Activated CD4-positive, alpha-beta T cell treated with anti-CD3 and anti-CD28 coated beads, Interleukin-2, amount 10 ng/mL, durations not matched to agents 7 days and 5 days (primary cell): ENCODE measurements at places on chromosomes 1 and 21. TPM values are rescaled to one million over a fixed set of nuclear protein-coding genes. Genes with fewer than 3 reads are reported as not detected.

RPF1 gene
- total RNA-seq: 45.7 TPM

GRCh38 chr1:60461925-60462595 is 388.5 kb upstream of the C1orf87 start:
- DNase-seq: no peak
- no peaks in the 10 kb centered on the region for H3K27me3 ChIP-seq
- no peak overlapping the region for H3K27ac ChIP-seq
- no peak overlapping the region for H3K4me3 ChIP-seq

TPTE gene
- total RNA-seq: not detected

- no peaks in the 10 kb centered on the region for H3K27me3 ChIP-seq
- no peaks in the 10 kb centered on the region for H3K36me3 ChIP-seq
- H3K4me3 ChIP-seq: no peak overlapping the region
- DNase-seq: no peak
- peaks cover 4% of the 10 kb centered on the region for H3K4me1 ChIP-seq
Measured at GRCh38 chr1:9161963-9162362, 33.1 kb upstream of the GPR157 start.

GRCh38 chr1:181595234-181595633 is 111.9 kb downstream of the CACNA1E start:
- H3K27ac ChIP-seq: no peak overlapping the region
- no peaks in the 10 kb centered on the region for H3K4me1 ChIP-seq
- no peak overlapping the region for H3K4me3 ChIP-seq
- H3K36me3 ChIP-seq: no peaks in the 10 kb centered on the region
- no peak for DNase-seq

DNA sequence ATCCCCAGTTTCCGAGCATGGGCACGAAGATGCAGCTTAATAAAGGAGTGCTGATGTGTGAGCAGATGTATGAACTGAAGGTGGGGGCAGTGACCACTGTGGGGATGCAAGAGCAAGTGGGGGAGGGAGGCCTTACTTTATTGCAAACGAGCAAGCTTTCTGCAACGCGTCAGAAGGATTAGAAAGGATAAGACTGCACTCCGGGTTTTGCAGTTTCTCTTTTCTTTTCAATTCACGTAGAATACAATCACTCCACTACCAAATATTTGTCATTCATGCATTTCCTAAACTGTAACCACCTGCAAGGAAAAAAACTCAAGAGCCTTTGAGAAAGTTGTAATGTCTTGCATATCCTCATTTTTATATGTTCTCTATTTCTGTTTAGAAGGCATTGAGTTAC is 4.3 kb upstream of the OR2C3 start:
- peaks cover 1% of the 10 kb centered on the region for H3K4me1 ChIP-seq
- no peak overlapping the region for H3K4me3 ChIP-seq
- no peaks in the 10 kb centered on the region for H3K36me3 ChIP-seq
- H3K27ac ChIP-seq: no peak overlapping the region

DNA sequence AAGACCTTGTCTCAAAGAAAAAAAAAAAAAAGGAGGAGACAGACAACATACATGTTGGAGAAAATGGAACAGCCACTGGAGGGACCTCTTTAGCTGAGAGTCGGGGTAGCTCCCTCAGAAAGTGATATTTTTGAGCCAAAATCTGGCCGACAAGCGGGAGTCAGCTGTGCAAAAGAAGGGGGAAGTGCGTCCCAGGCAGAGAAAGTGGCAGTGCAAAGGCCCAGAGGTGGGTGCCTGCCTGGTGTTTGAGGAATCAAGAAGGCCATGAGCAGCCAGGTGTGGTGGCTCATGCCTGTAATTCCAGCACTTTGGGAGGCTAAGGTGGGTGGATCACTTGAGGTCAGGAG is 6.1 kb upstream of the CROCC start:
- peak overlapping the region; percentile 87 for H3K4me3 ChIP-seq
- no peaks in the 10 kb centered on the region for H3K27me3 ChIP-seq
- no peaks in the 10 kb centered on the region for H3K36me3 ChIP-seq
- no peak for DNase-seq

DNA sequence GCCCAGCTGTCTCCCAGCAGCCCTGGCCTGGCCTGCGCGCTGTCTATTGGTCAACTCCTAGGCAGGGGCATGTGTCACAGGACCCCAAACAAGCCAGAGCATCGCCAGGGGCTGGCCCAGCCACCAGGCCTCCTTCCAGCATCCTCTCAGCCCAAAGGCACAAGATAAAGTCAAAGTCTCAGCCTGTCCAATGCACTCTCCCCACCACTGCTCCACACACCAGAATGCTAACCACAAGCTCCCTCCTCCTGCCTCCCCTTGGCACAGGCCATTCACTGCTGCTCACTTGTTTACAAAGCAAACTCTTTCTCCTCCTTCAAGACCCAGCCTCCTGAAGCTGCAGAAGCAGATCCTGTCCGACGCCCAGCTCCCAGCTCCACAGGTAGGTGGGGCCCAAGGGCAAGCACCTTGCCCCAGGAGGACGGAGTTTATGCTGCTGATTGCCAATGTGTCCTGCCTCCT is 133.4 kb downstream of the DMRTB1 start:
- H3K27me3 ChIP-seq: no peaks in the 10 kb centered on the region
- H3K36me3 ChIP-seq: no peaks in the 10 kb centered on the region
- no peaks in the 10 kb centered on the region for H3K4me1 ChIP-seq
- no peak overlapping the region for H3K4me3 ChIP-seq
- DNase-seq: no peak
- H3K27ac ChIP-seq: peak overlapping the region; percentile 6

EFNA3 gene
- total RNA-seq: 2.3 TPM

GRCh38 chr1:27296773-27297291 is 25.1 kb upstream of the TMEM222 start:
- H3K27ac ChIP-seq: no peak overlapping the region
- no peak overlapping the region for H3K4me3 ChIP-seq
- DNase-seq: peak; percentile 78
- H3K4me1 ChIP-seq: peaks cover 5% of the 10 kb centered on the region
- H3K36me3 ChIP-seq: peaks cover 3% of the 10 kb centered on the region
- H3K27me3 ChIP-seq: no peaks in the 10 kb centered on the region

RXFP4 gene
- total RNA-seq: not detected

GRCh38 chr1:225520587-225521227 is 92.9 kb upstream of the LBR start:
- peaks cover 12% of the 10 kb centered on the region for H3K27me3 ChIP-seq
- H3K4me1 ChIP-seq: no peaks in the 10 kb centered on the region
- H3K27ac ChIP-seq: no peak overlapping the region

TTC39A gene
- total RNA-seq: not detected

- H3K36me3 ChIP-seq: no peaks in the 10 kb centered on the region
- no peak overlapping the region for H3K27ac ChIP-seq
- H3K4me3 ChIP-seq: no peak overlapping the region
- H3K27me3 ChIP-seq: peaks cover 2% of the 10 kb centered on the region
- no peak for DNase-seq
- peaks cover 13% of the 10 kb centered on the region for H3K4me1 ChIP-seq
Measured at GRCh38 chr1:116172666-116173065, 61.5 kb downstream of the MAB21L3 start.

GRCh38 chr1:145884675-145885074 is 991 bp downstream of the ANKRD35 start:
- H3K4me3 ChIP-seq: peak overlapping the region; percentile 77
- H3K36me3 ChIP-seq: no peaks in the 10 kb centered on the region
- DNase-seq: no peak
- peaks cover 33% of the 10 kb centered on the region for H3K27me3 ChIP-seq
- no peak overlapping the region for H3K27ac ChIP-seq

- peaks cover 3% of the 10 kb centered on the region for H3K27me3 ChIP-seq
- no peaks in the 10 kb centered on the region for H3K36me3 ChIP-seq
- H3K27ac ChIP-seq: no peak overlapping the region
- H3K4me1 ChIP-seq: no peaks in the 10 kb centered on the region
- no peak overlapping the region for H3K4me3 ChIP-seq
- DNase-seq: no peak
Measured at GRCh38 chr1:112247036-112247597, 148.9 kb upstream of the CTTNBP2NL start.

DNA sequence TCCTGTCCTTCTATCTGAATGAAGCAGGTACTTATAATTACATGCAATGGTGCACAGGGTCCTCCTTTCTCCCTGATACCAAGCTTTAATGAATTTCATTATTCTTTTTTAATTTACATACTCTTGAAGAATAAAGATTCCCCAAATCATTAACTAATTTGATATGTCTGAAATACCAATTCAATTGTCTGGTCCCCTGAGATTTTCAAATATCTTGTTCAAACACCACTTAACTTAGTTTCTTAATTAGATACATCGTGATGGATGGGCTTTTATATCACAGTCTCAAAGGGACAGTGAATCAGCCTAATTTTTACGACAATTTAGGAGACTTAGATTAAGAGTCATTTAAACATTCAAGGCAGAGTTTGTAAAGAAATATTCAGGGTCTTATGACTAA is 1054.6 kb downstream of the PLA2G4A start:
- H3K27me3 ChIP-seq: no peaks in the 10 kb centered on the region
- H3K4me3 ChIP-seq: no peak overlapping the region
- no peaks in the 10 kb centered on the region for H3K36me3 ChIP-seq
- DNase-seq: no peak
- H3K27ac ChIP-seq: no peak overlapping the region

CSF3R gene
- total RNA-seq: 0.29 TPM

- no peak overlapping the region for H3K4me3 ChIP-seq
- no peaks in the 10 kb centered on the region for H3K4me1 ChIP-seq
- H3K27me3 ChIP-seq: no peaks in the 10 kb centered on the region
- DNase-seq: no peak
- no peak overlapping the region for H3K27ac ChIP-seq
Measured at GRCh38 chr1:80448081-80448480, 1352.7 kb upstream of the ADGRL2 start.

DNA sequence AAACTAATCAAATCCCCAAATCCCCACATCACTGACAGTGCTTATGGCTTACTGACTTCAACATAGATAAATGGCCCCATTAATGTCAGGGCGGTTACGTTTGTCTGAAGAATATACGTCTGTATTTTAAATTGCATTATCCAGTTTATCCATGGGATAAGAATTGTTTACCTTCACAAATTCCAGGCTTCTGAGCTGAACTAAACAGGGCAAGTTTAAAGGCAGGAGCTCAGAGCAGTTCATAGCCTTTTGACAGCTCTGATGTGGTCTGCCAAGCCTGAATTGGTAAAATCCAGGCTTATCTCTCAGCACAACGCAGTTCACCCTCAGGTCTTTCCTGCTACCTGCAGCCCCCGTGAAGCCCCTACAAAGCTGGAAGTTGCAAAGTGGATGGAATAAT is 79.5 kb upstream of the GREM2 start:
- H3K4me1 ChIP-seq: peaks cover 9% of the 10 kb centered on the region
- no peak overlapping the region for H3K27ac ChIP-seq

- no peak for DNase-seq
- no peaks in the 10 kb centered on the region for H3K36me3 ChIP-seq
- H3K4me3 ChIP-seq: no peak overlapping the region
- H3K27ac ChIP-seq: no peak overlapping the region
- H3K27me3 ChIP-seq: peaks cover 4% of the 10 kb centered on the region
Measured at GRCh38 chr1:220283625-220284024, 11.4 kb upstream of the RAB3GAP2 start.

DNA sequence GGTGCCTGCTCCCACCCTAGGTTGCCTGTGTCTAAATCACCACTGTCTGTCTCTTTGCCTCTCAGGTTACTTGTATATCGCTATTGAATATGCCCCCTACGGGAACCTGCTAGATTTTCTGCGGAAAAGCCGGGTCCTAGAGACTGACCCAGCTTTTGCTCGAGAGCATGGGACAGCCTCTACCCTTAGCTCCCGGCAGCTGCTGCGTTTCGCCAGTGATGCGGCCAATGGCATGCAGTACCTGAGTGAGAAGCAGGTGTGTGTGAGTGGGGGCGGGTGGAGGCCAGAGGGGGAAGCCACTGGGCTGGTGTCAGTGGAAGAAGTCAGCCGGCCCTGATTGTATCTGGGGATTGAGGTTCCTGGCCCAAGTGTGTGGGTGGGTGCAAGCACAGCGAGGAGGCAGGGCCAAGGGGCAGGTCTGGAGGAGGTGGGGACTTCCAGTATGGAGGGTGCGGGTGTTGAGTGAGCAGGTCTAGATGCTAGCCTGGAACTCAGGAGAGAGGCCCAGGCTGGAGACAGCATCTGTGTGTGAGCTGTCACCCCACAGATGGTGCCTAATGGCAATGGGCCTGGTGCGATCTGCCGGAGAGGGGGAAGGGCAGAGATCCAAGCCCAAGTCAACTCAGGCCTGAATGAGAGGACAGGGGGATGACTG is 17.2 kb downstream of the TIE1 start:
- no peaks in the 10 kb centered on the region for H3K27me3 ChIP-seq
- H3K27ac ChIP-seq: no peak overlapping the region
- H3K36me3 ChIP-seq: no peaks in the 10 kb centered on the region
- no peaks in the 10 kb centered on the region for H3K4me1 ChIP-seq

- peaks cover 53% of the 10 kb centered on the region for H3K4me1 ChIP-seq
- no peak overlapping the region for H3K4me3 ChIP-seq
- DNase-seq: no peak
- H3K27ac ChIP-seq: no peak overlapping the region
- peaks cover 3% of the 10 kb centered on the region for H3K36me3 ChIP-seq
- peaks cover 19% of the 10 kb centered on the region for H3K27me3 ChIP-seq
Measured at GRCh38 chr1:152049291-152050083, 12.7 kb upstream of the S100A11 start.

YY1AP1 gene
- total RNA-seq: 81.9 TPM

DNA sequence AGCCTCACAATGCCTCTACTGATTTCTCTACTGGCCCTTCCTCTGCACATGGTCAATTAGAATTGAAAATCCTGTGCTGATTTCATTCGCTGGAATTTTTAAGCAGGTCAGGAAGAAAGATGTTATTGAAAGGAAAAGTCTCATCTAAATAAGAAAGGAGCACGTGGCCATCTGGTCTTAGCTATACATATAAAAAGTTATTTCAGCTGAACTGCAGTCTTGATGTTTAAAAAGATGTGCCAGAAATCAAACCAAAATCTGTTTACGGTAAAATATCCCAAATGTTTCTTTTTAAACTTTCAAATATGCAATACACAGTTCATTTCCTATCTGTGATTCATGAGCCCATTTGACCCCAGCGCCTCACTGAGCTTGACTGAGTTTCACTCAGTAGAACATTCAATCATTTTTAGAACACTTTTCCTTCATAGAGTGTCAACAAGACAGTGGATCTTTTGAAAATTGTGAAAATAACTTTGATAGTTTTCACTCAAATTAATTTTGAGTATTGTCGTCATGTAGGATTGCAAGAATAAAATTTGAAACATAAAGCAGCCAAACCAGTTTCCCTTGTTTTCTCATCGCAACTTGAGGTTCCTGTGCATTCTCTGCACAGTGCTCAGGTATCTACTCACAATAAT is 293.6 kb downstream of the PTPRC start:
- H3K36me3 ChIP-seq: peaks cover 20% of the 10 kb centered on the region
- DNase-seq: peak; percentile 31
- peaks cover 37% of the 10 kb centered on the region for H3K4me1 ChIP-seq
- H3K27ac ChIP-seq: peak overlapping the region; percentile 91
- H3K4me3 ChIP-seq: peak overlapping the region; percentile 85
- no peaks in the 10 kb centered on the region for H3K27me3 ChIP-seq

- H3K4me1 ChIP-seq: peaks cover 6% of the 10 kb centered on the region
- peaks cover 4% of the 10 kb centered on the region for H3K36me3 ChIP-seq
- H3K27ac ChIP-seq: no peak overlapping the region
- no peak for DNase-seq
- H3K27me3 ChIP-seq: peaks cover 32% of the 10 kb centered on the region
Measured at GRCh38 chr1:222785529-222785928, 29.3 kb upstream of the DISP1 start.

GRCh38 chr1:8023287-8023994 is 2.7 kb downstream of the ERRFI1 start:
- H3K4me3 ChIP-seq: no peak overlapping the region
- peaks cover 11% of the 10 kb centered on the region for H3K4me1 ChIP-seq
- no peak overlapping the region for H3K27ac ChIP-seq
- H3K36me3 ChIP-seq: no peaks in the 10 kb centered on the region
- no peak for DNase-seq

OR2L13 gene
- total RNA-seq: not detected
